CD4-positive, alpha-beta T cell treated with Interleukin-1 beta for 1 hour (primary cell): ENCODE measurements at places on chromosomes 2 and 18.

DNA sequence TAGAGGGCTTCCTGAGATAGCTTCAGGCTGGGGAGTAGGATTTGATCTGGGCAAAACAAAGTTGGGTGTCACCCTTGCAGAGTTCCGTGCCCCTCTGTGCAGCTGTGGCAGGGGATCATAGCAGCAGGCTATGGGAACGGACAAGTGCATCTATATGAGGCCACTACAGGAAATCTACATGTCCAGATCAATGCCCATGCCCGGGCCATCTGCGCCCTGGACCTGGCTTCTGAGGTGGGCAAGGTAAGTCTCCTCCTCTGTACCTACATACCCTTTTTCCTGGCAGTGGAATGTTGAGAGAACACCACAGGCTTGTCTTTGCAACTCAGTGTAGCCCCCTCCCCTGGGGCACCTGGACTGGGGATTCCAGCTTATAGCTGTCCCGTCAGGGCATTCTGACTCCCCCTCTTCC is 3.5 kb downstream of the WDR54 start:
- DNase-seq: no peak

DNA sequence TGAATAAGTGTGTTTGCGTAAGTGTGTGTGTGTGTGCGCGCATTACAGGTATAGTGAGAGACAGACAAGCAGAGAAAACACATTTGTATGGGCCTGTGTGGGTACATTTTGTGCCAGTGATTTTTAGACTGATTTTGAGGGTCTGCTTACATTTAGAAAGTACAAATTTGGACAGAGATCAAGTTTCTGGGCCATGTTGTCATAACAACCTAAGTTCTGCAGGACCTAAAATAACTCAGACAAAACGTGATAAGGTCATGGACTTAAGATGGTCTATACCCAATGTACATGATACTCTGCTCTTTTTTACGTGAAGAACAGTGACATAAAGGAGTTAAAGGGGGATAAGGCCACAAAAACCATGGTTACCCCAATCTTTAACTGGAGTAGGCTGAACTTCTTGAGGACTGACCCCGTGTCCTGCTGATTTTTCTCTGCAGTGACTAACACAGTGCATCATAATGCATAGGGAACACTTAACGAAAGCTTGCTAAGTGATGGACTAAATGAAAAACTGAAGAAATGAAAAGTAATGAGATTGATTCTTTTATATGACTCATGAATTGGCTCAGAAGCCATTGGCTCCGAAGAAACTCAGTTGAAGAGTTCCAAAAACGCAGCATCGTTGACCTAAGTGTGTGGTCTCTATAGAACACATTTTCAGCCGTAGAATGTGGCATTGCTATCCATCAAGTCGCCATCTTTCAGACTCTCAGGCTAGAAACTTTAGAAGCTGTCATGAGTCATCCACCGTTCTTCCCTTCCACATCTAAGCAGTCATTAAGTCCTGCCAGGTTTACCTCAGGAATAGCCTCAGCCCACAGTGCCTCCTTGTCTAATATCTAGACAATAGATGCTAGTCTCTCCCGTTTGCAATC is 61.6 kb upstream of the NCOA1 start:
- no peak for DNase-seq

- peak; percentile 1 for DNase-seq
Observed at GRCh38 chr2:82837588-82838304, 1621.3 kb downstream of the SUCLG1 start.

GRCh38 chr2:101307503-101307902 is 998 bp downstream of the RNF149 start:
- DNase-seq: no peak

DNA sequence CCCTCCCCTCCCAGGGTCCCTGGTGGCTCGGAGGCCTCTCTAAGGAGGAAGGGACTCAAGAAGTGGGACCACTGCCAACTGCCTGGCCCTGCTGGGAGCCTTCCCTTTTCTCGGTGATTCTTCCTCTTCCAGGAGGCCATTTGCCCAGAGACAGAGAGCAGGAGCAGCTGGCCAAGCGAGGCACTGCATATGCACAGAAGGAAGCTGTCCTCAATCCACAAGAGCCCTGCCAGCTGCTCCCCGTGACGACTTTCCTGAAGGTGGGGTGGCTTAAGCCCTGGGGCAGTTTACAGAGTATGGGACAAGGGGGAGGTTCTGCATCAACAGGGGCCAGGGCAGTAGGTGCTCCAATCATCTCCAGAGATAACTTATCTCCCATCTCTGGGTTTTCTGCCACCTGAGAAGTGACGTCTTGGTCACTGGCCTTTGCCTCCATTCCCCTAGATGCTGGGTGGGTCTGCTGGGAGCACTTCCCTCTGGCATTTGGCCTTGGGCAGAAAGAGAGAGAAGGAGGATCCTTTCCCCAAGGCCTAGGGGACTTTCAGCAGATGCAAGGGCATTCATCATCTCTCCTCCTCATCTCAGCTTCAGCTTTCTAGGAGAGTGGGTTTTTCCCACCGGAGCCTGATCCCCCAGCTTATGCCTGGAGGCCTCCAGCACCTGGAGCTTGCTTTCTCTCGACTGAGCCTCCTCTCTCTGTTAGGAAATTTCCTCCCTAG is 28.5 kb downstream of the CIB4 start:
- DNase-seq: no peak
